ENCODE measurements at places on chromosomes 5 and 9.

DNA sequence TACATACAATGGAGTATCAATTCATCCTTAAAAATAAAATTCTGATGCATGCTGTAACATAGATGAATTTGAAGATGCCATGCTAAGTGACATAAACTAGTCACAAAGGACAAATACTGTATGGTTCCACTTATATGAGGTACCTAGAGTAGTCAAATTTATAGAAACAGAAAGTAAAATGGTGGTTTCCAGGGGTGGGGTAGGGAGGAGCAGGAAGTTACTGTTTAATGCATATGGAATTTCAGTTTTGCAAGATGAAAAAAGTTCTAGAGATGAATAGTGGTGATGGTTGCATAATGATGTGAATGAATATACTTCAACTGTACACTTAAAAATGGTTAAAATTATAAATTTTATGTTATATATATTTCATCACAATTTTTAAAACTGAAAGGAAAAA, 57.3 kb upstream of the FNIP1 start:
- DNase-seq, result no peak

GRCh38 chr5:128154943-128155342, 71.4 kb downstream of the SLC12A2 start:
- no peak for DNase-seq

DNA sequence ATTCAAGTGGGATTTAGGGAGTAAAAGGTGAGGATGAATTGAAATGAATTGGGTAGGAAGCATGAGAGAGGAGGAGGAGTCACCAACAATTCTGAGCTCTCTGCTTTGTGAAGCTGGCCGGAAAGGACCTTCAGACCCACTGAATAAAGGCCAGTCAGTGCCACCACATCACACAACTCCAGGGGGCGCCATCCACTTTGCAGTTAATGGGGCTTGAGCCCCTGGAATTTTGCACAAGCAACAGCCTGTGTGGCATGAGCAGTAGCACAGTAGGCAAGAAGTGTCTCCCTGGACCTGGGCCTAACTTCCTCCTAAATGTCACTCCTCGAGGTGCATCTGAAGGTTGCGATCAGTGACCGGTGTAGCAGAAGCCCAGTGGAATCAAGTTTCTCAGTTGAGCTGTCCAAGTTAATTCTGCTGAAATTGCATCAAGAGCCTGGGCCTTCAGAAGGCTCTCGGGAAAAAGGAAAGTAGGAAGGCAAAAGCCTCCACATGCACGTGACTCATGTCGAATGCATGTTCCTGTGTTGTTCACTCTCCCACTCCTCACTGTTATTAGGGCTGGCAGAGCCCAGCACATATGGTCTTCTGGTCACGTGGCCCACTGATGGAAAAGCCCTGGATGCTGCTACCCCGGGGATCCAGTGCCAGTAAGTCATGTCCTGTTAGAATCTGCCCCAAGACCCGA, 27.8 kb upstream of the GLIS3 start:
- DNase-seq, result no peak

GRCh38 chr9:117083559-117083958, 331.3 kb downstream of the ASTN2 start:
- DNase-seq, result no peak

- DNase-seq, result no peak
These were observed 99.8 kb downstream of the TAF11L14 start for GRCh38 chr5:17734011-17734410.

GRCh38 chr9:134738869-134739659, 97.5 kb downstream of the COL5A1 start:
- peak; percentile 32 for DNase-seq

DNA sequence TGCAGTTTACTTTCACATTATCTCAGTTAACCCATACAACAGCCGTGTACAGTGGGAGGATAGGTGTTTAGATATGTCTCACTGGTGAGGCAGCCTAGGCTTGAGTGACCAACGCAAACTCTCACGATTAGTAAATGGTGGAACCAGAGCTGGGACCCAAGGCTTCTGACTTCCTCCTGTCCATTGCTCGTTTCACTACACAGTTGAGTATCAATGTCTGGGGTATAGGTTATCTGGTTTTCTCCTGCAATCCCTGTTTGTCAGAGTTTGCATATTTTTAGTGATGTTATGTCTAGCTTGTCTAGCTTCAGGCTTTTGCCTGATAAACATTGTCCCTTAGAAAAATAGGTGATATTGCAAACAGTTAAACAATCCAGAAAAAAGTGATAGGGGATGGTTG, 62.6 kb downstream of the NUP214 start:
- DNase-seq, result no peak

- peak; percentile 95 for DNase-seq
These were observed 1.8 kb downstream of the LURAP1L start for GRCh38 chr9:12776513-12777055.

DNA sequence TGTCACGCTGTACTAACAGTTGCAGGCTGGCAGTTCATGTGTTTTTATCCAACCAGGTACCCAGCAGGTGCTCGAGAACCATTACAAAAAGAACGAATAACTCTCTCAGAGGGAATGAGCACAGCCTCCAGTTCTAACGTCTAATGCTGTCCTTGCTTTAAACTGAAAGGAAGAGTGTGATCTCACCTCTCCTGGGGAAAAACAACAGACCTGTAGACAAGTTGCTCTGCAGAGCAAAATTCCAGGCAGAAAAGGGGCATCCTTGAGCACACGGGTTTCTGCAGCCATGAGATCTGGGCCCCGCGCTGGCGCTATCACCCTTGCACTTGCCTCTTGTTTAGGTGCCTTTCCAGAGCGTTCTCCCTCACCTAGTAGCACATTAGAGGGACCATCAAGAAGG, 92.5 kb upstream of the DNAH5 start:
- no peak for DNase-seq

DNA sequence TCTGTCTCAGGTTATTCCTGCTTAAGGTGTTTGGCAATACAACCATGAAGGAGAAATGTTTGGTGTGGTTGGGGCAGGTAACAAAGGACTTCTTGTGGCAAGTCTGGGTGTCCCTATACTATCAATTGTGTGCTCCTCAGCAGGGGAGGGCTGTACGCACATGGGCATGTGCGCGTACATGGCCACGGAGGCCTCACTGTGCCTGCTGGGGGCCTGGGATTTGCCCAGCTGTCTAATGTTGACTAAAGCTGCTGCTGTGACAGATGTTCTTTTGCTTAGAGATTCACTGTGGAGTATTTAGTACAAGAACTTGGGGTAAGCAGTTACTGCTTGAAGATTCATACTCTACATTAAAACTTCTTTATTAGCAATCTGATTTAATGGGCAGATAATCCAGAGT, 97.5 kb downstream of the HSPA4 start:
- no peak for DNase-seq

GRCh38 chr5:24773261-24773660, 128.5 kb upstream of the CDH10 start:
- DNase-seq, result no peak

GRCh38 chr9:126528111-126528510, 85.6 kb upstream of the LMX1B start:
- no peak for DNase-seq

GRCh38 chr5:171810227-171810626, 24.6 kb downstream of the SMIM23 start:
- DNase-seq, result no peak

- no peak for DNase-seq
These were observed 116.7 kb downstream of the GOLPH3 start for GRCh38 chr5:32057187-32058096.

DNA sequence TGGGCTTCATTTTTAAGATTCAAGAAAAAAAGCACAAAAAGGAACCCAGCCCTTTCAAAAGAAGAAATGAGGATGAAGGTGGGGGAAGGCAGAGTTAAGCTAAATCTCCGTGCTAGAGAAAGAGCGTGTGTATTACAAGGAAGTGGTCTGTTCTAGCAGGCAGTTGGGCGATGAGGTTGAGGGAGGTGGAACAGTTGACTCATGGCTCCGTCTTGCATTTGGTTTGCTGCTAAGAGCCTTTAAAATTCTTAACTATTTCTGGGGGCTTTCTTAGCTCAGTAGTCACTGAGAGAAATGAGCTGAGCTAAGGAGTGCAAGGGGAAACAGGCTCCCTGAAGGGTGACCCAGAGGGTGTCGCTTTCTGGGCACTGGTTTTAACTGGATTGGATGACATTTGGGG, 117.4 kb downstream of the GCNT1 start:
- DNase-seq, result peak; percentile 30

DNA sequence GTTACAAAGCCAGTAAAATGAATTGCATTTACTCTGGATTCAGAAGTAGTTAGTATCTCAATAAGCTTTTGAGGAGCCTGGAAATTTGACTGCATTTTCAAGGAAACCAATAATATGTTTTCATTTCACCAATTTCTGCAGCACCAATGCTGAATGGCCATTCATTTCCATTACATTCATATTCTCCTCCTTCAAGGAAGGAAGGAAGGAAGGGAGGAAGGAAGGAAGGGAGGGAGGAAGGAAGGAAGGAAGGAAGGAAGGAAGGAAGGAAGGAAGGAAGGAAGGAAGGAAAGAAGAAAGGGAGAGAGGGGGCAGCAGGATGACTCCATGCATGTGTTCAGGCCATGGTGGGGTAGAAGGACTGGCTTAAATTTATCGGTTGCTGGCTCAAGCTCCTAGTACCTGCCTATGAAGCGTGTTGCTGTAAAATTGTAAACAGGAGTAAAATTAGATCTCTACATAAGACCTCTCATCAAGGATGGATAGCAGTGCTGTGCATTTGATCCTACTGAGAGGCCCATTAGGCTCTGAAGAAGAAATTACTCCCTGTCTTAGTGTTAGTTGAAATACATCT, 498.8 kb upstream of the TNC start:
- DNase-seq, result no peak

GRCh38 chr5:111389390-111390082, 122.8 kb downstream of the STARD4 start:
- no peak for DNase-seq

DNA sequence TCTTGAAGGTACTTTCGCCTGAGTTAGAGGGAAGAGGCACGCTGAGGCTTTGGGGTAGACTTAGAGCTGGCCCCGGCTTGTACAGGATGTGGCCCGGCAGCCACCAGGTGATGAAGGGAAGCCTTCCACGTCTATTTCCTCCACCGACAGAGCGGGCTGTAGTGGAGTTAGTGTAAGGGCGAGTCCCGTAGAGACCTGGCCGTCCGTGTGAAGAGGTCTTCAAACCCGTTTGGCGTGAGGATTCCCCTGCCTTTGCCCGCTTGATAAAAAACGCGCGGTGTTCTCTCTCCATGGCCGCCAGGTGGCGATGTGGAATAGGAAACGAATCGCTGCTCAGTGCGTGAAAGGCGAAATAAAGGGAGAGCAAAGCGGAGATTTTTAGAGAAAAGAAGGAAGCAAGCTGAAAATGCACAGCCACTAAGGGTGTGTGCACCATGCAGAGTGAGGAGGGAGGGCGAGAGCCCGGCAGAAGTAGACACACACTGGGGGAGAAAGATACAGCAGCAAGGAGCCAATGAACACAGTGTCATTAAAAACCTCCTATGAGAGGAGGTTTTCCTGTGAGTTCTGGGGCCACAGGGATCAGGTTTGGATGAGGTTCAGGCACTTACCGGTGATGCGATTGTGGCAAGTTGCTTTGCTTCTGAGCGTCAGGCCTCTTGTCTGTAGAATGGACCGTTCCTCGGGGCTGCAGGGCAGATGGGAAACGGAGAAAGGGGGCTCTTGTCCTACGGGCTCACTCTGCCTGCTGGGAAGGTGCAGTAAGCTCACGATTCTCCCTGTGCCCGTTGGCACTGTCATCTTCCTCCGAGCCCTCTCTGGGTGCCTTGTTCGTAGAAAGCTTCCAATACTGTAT, 34.2 kb downstream of the STC2 start:
- peak; percentile 84 for DNase-seq

GRCh38 chr9:113940077-113940476, 64.0 kb downstream of the ZNF618 start:
- DNase-seq, result no peak

- no peak for DNase-seq
These were observed 631.7 kb upstream of the CDH6 start for GRCh38 chr5:30561771-30562170.
